D341Med (cell line): ENCODE measurements at places on chromosomes 7 and 10.

- DNase-seq: no peak
Observed at GRCh38 chr10:32000937-32001336, 55.3 kb downstream of the KIF5B start.

DNA sequence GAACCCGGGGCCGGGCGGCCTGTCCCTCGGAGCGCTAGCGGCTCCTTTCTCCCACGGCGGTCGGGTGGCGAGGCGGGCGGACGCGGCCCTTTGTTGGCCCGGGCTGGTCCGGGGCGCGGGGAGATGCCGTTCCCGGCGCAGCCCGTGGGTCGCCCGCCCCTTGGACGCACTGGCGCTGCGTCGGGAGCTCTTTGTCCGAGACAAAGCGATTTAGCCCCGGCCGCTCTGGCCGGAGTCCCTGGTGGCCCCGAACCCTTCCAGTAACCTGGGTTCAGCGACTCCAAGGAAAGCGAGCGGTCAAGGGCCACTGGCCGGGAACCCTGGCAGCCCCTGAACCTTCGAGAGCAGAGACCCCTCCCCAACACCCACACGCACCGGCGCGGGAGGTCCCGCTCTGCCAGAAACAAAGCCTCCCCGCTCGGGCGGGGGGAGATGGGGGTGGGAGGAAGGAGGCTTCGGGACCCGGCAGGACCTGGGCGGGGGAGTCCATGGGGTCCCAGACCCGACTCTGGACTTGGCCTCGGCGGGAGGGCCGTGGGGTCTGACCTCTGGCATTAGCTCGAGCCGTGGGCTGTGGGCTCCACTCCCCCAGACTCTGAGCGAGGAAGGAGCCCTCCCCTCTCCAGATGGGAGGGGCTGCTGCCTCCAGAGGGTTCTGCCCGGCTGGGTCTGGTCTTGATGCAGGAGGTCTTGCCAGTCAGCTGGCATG is 836 bp downstream of the DPYSL4 start:
- peak; percentile 49 for DNase-seq

DNA sequence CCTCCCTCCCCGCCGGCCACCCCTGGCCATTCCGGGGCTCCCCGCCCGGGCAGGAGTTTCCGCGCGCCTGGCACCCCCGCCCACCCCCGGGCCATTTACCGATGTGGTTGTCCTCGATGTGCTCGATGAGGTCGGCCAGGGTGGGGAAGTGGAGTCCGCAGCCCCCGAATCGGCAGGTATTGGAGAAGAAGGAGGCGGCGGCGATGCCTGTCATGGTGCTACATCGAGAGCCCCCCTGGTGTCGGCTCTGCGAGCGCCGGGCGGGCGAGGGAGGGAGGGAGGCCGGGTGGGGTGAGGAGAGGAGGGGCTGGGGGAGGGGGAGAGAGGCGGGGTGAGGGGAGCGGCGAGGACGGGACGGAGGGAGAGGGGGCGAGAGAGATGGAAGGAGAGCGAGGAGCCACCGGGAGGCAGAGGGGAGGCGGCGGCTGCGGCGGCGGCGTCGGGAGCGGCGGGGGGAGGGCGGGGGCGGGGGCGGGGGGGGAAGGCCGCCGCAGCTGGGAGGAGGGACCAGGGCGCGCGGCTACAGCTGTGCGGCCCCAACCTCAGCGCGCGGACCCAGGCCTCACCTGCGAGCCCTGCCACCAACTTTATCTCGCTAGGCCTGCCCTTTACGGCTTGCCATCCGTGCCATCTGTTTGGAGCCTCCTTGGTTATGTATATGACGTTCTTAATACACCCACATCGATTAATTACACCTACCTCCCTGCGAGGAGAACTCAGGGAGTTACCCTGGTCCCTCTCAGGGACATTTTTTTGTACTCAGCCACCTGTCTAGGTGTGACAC is at the start of gene JAZF1:
TSS of gene JAZF1 (minus strand) at position 432 of the 784 bp plus-strand sequence.
- peak; percentile 84 for DNase-seq

GRCh38 chr10:6713716-6714115 is 133.6 kb upstream of the PRKCQ start:
- no peak for DNase-seq

DNA sequence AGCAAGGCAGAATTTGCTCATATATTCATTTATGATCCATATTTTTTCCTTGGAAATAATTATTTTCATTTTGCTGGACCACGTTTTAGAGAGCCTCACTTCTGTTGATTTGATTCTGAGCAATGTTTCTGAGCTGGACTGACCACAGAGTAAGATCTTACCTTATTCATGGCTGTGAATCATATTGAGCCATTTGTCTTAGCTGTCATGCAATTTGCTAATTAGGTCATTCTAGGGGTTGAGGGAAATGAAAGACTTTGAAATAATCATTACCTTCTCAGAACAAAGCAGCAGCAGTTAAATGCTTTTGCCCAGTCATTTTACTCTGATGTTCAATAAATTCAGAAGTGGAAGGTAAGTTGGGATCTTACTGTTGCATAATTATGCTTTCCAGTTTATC is 251.4 kb downstream of the SDK1 start:
- no peak for DNase-seq

GRCh38 chr7:25750744-25751508 is 401.1 kb upstream of the NFE2L3 start:
- DNase-seq: no peak

GRCh38 chr10:59708816-59709394 is 745 bp downstream of the SLC16A9 start:
- peak; percentile 83 for DNase-seq

DNA sequence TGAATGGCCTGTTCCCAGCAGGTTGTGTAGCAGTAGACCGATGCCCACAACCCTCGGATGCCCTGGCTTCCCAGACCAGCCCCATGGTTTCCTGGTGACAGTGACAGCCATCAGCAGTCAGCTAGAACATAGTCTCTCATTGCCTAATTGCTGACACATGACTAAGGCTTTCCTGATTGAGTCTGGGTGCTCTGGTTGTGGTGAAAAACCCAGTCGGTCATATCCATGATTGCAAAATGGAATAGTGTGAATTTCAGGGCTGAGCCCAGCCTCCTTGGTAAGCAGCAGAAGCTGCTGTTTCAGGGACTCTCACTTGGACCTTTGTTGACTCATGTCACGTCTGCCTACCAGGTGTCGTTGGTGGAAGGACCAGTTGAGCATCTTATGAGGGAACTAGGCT is 36.6 kb downstream of the POR start:
- no peak for DNase-seq

DNA sequence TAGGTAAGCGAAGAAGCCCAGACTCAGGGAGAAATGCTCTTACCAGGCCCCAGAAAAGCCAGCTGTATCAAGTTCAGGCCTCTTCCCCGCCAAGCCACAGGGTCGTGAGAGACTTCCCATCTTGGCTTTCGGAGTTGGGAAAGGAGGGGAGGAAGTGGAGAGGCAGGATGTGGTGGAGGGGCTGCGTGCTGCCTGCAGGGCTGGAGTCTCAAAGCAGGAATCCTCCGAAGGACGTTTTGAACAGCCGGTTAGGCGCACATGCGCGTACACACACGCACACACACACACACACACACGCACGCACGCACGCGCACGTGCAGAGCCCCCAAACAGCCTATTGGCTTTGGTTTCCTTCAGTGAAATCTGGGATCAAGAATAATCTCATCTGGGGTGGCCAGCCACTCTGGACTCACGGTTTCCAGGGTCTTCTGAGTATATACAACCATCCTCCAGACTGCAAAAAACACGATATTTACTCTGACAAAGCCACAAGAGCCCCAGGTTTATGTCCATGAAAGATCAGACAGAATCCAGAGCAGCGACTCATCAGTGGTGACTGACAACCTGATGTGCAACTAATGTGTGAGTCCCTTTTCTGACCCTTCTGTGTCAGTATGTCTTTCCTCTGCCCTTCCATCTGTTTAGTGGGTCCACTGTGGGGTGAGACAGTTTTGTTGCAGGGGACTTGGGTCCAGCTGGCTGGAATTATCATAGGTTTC is 115.0 kb upstream of the ZNF438 start:
- no peak for DNase-seq
